Tibial nerve (tissue), 4 donors: ENCODE measurements at places on chromosomes 13 and 19.

DNA sequence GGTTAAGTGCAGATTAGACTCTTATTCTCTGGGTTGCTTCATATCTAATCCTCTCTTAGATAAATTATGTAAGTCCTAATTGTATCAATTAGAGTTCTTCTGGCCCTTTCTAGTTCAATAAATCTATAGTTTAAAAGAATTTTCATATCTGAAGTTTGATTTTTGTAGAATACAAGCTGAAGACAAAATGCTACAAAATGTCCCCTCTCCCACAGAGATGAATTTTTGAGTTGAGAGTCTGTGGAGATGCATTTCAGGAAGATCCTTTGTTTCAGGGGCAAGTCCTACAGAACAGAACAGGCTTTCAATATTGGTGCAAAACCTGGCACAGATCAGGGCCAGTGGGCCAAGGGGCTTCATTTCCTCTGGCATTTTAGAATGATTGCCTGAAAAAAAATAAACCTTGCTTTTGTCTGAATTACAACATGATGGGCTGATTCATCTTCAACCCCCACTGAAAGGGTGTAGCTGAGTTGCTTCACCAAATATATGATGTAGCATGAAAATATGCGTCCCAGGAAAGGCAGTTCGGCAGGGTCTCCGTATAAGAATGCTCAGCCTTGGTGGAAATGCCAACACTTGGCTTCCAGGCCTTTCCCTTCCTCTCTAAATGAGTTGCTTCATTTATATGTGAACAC, 6.4 kb upstream of the IPO5 start:
- H3K27ac ChIP-seq = no peak overlapping the region
- no peaks in the 10 kb centered on the region for H3K36me3 ChIP-seq
- no peak for DNase-seq
- no peak overlapping the region for H3K4me3 ChIP-seq

DNA sequence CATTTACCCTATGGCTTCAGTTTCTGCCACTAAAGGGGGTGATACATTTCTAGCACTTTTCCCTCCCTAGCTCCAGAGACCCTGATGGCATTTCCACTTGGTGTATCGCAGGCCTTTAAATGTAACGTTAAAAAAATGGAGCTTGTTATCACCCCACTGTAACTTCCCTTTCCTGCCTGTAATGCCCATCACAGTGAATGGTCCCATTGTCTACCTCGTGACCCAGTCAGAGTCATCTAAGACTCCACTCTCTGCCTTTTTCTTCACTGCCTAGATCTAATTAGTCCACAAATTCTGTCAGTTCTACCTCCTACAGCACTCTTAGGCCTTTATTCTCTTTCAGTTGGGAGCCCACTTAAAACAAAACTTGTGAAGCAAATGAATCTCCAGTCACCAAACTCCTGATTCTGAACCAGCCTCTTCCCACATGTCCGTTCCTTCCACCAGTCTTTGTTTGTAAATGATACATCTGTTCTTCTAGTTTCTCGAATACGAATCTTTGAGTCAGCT, 64.8 kb downstream of the NHLRC3 start:
- H3K27ac ChIP-seq = no peak overlapping the region
- H3K4me1 ChIP-seq = no peaks in the 10 kb centered on the region
- no peak overlapping the region for H3K4me3 ChIP-seq
- H3K36me3 ChIP-seq = no peaks in the 10 kb centered on the region
- no peaks in the 10 kb centered on the region for H3K27me3 ChIP-seq
- DNase-seq = no peak

DNA sequence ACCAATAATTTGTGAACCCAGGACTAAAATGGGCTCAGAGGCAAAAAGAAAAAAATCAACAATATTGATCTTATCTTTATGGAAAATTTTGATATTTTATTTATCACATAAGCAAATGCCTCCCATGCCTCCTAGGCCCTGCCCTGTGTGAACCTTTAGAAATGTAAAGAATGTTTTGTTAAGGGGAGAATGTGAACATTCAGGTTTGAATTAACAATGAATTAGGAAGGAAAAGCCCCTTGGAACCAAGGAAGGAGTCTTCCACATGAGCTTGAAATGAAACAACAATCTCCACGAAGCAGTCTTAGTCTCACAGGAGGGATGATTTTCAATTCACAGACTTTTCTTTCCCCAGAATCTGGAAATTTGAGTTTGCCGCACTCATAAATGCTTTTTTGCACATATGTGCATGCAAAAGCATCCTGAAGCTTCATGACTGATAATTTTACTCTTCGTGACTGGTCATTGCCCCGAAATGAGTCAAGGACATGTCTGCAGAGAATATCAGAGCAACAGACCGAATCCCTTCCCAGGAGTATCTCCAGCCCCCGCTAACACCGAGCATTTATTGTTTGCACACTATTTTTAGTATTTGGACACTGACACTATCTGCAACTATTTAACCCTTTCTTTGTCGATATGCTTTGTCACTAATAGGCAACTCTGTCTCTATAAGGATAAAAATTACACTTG, 135.2 kb downstream of the DCT start:
- H3K36me3 ChIP-seq = no peaks in the 10 kb centered on the region
- no peak overlapping the region for H3K27ac ChIP-seq
- H3K27me3 ChIP-seq = no peaks in the 10 kb centered on the region
- no peaks in the 10 kb centered on the region for H3K4me1 ChIP-seq
- no peak overlapping the region for H3K4me3 ChIP-seq

DNA sequence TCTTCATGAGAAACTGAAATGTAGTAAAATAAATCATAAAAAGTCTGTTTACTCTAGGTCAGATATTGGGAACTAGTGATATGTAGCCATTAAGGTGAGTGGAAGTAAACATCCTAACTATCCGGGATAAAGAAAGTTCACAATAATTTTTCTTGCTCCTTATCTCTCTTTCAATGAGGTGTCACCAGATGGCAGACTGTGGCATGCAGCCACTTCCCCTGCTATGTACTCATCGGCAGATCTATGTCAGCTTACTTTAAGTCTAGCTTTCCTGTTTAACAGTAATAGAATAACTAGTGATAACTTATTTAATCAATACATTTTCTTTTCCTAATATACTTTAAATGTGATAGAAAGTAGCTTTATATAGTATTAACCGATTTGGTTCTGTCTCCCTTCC, 181.9 kb downstream of the NDFIP2 start:
- no peak overlapping the region for H3K4me3 ChIP-seq
- H3K36me3 ChIP-seq = no peaks in the 10 kb centered on the region
- H3K4me1 ChIP-seq = peaks cover 11% of the 10 kb centered on the region
- H3K27ac ChIP-seq = no peak overlapping the region
- DNase-seq = no peak
- no peaks in the 10 kb centered on the region for H3K27me3 ChIP-seq

DNA sequence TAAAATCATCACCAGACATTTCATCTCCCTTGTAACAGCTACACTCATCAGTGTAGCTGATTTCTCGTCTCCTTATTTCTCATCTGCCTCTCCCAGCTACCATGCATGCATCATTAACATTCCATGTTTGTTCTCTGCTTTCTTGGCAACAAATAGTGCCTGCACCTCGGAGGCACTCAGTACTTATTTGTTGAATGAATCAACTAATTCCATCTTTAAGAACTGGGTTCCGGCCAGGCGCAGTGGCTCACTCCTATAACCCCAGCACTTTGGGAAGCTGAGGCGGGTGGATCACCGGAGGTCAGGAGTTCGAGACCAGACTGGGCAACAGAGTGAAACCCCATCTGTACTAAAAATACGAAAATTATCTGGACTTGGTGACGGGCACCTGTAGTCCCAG, 63.9 kb upstream of the GTF3A start:
- DNase-seq = no peak
- H3K4me3 ChIP-seq = no peak overlapping the region
- no peaks in the 10 kb centered on the region for H3K36me3 ChIP-seq

DNA sequence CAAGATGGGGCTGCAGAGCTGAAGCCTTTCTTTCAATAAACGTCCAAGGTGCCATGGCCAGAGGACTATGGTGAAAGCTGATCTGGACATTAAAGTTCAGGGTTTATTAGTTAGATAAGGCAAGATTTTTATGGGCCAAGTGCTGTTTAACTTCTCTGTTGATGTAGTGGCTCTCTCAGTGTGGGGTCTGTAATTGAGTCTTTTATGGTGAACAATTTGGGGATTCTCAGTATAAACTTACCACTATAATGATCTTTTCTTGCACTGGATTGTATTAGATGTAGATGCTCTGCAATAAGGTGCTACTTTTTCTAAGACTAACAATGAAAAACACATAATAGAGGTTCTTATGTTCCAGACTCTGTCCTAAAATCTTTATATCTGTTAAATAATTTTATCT, 190.1 kb upstream of the KLF12 start:
- H3K27ac ChIP-seq = no peak overlapping the region
- DNase-seq = no peak
- no peaks in the 10 kb centered on the region for H3K27me3 ChIP-seq
- H3K36me3 ChIP-seq = no peaks in the 10 kb centered on the region
- H3K4me1 ChIP-seq = peaks cover 4% of the 10 kb centered on the region
- H3K4me3 ChIP-seq = no peak overlapping the region
